ENCODE measurements at places on chromosomes 13 and 19.

- DNase-seq = no peak
These were observed 22.1 kb downstream of the ACTN4 start for GRCh38 chr19:38669552-38669951.

- DNase-seq = peak; percentile 71
These were observed 25.2 kb downstream of the MARK4 start for GRCh38 chr19:45276284-45276687.

GRCh38 chr19:33208371-33208895 lies 14.3 kb downstream of the LRP3 start:
- no peak for DNase-seq

GRCh38 chr13:100887729-100888151 lies 213.1 kb upstream of the TMTC4 start:
- no peak for DNase-seq

DNA sequence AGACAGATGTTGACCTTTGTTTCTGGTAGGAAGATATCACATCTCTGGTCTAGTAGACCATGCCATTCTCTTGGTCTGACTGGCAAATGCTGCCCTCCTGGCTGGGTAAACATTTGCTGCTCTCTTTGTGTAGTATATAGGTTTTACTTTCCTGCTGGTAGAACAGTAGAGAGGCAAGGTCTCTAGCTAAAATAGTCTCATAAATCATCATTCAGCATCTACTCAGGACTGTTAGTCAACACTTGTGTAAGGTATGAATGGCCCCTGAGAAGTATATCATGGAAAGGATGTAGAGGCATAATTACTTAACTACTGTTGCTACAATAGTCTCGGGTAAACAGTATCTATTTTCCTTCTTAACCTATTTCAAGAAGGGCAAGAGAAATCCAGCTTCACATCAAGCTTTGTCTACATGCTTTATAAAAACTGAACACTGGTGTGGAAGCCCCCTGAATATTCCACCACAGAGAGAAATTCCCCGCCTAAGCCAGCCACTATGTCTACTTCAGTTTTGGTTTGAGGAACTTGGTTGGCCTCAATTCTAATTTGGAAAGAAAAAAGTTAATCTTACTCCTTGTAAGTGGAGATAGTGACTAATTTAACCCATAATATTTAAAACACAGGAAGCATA lies 18.4 kb upstream of the MYCBP2 start:
- DNase-seq = no peak

- peak; percentile 75 for DNase-seq
These were observed 21.6 kb downstream of the FAM124A start for GRCh38 chr13:51243832-51244231.

DNA sequence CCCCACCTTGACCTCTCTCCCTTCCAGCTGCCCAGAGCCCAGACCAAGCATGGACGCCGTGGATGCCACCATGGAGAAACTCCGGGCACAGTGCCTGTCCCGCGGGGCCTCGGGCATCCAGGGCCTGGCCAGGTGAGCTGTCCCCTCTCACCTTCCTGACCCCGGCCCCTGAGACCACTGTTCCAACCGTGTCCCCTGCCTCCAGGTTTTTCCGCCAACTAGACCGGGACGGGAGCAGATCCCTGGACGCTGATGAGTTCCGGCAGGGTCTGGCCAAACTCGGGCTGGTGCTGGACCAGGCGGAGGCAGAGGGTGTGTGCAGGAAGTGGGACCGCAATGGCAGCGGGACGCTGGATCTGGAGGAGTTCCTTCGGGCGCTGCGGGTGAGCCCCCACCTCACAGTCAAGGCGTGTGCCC lies 312 bp downstream of the CAPS start:
- DNase-seq = no peak

DNA sequence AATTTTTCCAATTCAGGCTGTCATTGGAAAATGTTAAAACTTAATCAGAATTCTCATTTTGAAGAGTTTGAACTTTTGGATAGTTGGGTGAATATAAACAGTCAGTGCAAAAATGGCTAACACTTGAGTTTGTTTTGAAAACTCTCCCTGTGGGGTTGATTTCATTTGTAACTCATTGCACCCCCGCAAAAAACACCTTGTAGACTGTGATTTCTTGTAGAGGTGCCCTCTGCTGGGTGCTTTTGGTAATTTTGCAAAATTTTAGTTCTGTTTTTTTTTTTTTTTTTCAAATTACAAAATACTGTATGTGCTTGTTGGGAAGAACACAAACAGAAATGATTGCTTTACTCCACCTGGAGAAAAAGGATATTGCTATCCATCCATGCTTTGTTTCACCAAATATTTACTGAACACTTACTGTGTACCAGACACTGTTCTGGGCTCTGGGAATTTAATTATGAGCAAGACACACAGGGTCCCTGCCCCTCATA lies 28.2 kb upstream of the GPI start:
- peak; percentile 19 for DNase-seq

GRCh38 chr13:51619614-51620013 lies 35.4 kb downstream of the WDFY2 start:
- no peak for DNase-seq

- no peak for DNase-seq
These were observed 6.7 kb upstream of the F2RL3 start for GRCh38 chr19:16882146-16882545.

DNA sequence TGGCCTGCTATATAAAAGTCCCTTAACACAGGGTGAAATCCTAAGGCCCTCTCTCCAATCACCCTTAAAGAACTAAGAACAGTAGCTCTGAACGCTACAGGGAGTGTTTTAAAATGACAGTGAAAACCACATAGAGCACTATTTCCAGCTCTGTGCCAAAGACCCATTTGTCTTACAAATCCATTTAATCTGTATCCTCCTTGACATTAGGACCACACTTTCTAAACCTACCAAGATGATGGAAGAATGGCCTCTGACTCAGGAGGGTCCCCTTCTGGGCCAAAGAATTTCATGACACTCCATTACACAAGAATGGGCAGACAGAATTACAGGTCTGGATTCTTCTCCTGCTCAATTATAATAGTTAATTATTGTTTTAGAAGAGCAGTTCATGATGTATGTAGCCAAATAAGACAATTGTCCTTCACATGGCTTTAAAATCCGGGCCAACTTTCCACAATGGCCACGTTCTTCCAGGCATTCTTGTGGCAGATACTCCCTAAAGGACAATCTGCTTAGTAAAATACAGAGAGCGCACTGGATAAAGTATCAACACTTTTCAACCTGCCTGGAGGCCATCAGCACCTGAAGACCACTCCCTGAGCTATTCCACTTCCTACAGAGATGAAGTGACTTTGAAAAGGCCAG lies 61.0 kb downstream of the STK24 start:
- DNase-seq = no peak

DNA sequence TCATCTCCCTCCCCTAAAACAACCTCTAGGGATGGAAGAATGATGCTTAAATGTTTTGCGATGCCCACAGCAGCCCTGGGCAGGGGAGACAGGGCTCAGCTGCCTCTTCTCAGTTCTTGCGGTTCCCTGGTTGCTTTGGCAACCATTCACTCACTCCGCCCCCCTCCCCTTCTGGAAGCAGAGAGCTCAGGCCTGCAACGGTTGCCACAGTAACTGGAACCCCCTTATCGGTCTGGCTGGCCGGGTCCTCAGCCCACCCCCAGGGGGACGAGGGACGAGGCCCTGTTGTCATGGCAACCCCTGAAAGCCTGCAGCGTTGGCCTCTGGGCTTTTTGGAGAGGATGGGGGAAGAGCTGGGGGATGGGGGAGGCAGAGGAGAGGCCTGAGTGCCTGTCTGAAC lies 19.5 kb downstream of the NOVA2 start:
- peak; percentile 90 for DNase-seq

- DNase-seq = no peak
These were observed 1.9 kb upstream of the F7 start for GRCh38 chr13:113103646-113104045.

- no peak for DNase-seq
These were observed 9.8 kb downstream of the PPP1R15A start for GRCh38 chr19:48881741-48882657.

DNA sequence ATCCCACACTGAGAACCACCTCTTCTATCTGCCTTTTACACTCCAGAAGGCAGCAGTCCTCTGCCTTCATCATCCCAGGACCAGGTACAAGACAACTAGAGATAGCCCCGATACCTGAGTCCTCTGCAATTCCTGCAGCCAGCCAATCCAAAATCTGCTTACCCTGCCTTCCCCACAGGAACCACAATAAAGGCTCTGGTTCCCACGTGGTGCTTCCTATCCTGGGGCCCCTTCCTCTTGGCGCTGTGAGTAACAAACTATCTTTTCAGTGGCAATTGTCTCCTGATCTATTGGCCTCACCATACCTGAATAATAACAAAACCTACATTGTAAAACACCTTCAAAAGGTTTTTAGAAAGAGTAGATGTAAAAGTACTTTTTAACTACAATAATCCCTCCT lies 63.1 kb downstream of the ZDHHC20 start:
- DNase-seq = no peak

DNA sequence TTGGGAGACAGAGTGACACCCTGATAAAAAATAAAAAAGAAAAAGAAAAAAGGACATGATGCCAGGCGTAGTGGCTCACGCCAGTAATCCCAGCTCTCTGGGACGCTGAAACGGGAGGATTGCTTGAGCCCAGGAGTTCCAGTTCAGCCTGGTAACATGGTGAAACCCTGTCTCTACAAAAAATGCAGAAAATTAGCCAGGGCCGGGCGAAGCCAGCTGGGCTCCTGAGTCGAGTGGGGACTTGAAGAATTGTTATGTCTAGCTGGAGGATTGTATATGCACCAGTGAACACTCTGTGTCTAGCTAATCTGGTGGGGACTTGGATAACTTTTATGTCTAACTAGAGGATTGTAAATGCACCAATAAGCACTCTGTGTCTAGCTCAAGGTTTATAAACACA lies 32.3 kb downstream of the TMPRSS9 start:
- DNase-seq = no peak

DNA sequence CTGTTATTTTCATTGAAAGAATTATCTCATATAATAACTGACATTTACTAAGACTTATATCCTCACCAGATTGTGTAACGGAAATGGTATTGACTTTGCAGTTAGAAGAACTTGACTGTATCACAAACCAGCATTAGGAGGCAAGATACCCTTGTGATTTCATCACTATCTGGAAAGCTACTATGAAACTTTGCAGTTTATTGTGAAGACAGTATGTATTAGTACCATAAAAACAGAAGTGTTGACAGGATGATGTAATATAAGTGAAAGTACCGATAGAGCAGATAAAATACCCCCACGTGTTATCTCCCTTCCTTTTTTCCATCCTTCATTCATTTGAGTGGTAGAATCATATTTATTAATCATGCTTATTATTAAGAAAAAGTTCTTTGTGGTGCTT lies 365.7 kb upstream of the KLHL1 start:
- DNase-seq = no peak

- no peak for DNase-seq
These were observed 813 bp downstream of the ZNF296 start for GRCh38 chr19:45075301-45076028.

- no peak for DNase-seq
These were observed 193.5 kb downstream of the TEX29 start for GRCh38 chr13:111513766-111514609.

All from brain (organoid and tissue), 16 donors.